Dorsolateral prefrontal cortex (tissue), 122 donors: ENCODE measurements at places on chromosomes 2 and 18.

GRCh38 chr2:30264274-30264673 lies 32.9 kb downstream of the LBH start:
- no peak for DNase-seq

DNA sequence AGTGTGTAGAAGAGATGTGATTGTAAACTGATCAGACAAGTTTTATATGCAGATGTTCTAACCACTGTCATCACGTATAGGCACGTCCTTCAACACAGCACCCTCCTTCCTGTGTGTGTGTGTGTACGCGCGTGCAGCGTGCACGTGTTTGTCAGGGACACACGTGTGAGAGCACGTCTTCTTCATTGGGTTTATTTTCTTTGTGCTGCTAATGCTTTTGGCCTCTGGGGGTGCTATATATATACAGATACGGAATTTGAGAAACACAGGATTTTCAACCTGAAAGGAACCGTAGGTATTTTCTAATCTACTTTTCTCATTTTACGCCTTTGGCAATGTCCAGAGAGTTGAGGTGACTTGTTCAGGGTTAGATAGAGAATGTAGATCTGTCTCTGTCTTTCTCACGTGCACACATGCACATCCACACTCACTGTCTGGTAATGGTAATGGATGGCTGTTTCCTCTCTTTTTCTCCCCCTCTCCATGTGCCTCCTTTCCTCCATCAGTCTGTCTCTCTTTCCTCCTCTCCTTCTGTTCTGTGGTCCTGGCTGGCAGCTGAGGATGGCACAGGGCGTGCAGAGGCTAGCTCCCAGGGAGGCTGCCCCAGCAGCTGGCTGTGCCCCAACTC lies 13.4 kb upstream of the CELF4 start:
- no peak for DNase-seq

GRCh38 chr2:159195697-159196096 lies 90.8 kb downstream of the WDSUB1 start:
- no peak for DNase-seq

DNA sequence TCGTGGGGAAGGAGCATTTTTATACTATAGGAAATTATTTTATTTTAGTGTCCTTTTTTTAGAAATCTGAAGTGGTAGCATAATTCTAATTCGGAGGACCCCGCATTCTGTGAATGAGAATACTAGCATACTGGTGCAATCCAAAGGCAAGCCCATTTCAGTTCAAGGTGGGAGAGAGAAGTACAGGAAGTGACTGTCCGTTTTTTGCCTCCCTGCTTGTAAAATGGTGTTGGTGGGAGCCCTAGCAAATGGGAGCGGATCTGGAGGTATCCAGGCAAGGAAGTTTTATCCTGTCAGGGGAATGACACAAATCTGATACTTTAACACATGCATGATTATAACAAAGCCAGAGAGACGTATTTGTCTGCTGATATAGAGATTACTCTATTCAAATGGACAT lies 141.7 kb downstream of the ESCO1 start:
- no peak for DNase-seq

DNA sequence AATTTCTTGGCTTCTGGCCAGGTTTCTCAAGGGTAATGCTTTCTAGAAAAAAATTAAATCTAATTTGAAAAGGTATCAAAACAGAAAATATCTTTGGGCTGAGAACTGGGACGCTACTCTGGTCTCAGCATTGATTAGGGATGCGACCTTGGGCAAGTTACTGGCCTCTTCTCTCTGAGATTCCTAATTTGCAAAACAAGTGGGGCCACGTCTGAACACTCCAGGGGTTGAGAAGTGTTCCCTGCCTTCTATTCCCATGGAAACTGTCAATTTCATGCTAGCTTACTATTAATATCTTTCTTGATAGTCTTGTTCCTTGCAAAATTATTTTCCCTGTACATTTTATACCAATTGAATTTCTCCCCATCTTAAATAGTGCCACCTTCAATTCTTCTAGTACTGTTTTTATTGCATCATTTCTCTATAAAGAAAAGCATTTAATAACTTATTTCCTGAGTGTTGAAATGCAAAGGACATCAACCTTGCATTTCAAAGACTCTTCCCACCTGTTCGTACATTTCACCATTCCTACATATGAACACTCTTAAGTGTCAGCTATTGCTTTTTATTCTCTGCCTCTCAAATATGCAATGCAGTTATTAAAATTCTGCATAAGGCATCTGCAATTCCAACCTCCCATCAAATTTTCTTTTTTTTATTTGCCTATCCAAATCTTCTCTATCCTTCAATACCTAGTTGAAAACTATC lies 118.3 kb upstream of the DSEL start:
- DNase-seq = no peak

DNA sequence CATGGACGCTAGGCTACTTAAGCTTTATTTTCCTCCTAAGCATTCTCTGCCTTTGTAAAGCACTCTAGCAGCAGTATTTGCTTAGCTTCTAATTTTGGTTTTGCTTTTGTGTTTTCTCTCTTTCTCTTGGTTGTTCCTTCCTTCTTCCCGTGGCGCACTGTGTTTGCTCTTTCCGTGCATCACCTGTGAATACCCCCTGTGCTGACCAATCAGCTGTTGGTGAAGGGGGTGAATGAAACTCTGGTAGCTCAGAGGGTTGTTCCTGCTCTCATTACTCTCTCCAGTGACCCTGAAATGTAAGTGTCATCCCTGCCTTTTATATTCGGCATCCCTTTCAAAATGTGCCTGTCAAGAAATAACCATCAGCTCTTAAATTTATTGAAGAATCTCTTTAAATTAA lies 45.5 kb upstream of the TNFRSF11A start:
- no peak for DNase-seq

DNA sequence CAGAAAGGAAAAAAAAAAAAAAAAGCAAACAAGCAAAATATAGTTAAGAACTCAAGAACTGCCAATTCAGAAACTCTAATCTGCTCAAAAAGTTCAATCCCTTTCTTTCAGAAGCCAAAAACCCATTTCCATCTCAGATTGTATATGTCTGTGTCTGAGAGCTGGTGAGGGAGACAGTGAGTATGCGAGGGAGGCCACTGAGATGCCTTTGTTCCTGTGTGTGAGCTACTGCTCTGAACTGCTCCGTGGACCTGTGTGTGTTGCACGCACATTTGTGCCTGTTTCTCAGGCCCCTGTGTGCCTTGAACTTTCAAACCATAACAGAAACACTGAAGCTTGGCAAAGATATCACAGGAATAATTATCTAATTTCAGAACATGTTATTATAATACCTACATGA lies 2.5 kb upstream of the PKDCC start:
- no peak for DNase-seq

GRCh38 chr2:86461042-86461743 lies 20.0 kb downstream of the KDM3A start:
- DNase-seq = no peak

DNA sequence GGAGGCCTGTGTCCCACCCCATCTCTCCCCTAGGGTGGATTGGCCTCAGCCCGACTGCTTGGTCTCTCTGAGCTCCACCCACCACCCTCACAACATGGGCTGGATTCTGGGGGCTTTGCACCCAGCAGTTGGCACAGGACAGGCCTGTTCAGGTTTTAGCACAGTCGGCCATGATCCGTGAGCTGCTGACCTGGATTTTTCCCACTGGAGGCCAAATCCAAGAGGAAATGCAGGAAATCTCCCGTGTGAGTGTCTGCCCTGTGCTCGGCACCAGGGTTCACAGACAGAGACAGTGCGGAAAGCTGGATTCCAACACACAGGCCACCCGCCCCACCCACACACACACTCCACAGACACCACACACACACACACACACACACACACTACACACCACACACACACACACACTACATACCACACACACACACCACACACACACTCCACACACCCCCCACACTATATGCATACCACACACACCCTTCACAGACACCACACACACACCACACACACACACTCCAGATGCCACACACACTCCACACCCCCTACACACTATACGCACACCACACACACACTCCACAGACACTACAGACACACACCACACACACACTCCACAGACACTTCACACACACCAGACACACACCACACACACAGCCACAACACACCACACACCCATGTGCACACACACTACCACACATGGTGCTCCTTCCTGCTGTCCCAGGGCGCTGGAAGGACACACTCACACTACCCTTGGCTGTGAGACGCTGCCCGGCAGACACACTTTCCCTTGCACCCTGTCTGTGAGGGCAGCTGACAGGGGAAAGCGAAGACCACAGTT lies 14.1 kb downstream of the MBP start:
- no peak for DNase-seq

- DNase-seq = no peak
Observed at GRCh38 chr2:99607861-99608491, 118.2 kb upstream of the REV1 start.

DNA sequence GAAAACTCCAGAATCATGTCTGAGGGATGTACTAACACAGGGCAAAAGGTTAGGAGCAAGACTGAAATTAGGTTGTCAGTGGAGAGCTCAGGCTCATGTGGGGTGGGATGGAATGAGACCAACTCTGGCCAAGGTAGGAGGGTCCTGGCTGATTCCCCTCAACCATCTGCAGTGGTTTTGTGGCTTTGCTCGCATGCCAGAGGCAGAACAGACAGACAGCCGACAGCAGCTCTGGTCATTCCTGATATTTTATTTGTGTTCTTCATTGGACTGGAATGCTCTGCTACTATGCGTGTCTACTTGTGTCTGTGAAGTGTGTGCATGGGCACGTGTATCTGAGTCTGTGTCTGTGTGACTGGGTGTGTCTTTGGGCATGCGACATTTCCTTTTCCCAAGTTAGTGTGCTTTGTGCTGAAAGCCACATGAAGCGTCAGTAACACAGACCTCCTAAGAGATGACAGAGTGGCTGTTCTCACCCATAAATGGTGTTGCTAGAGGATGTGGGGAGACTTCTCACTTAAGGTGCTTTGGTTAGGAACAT lies 239.5 kb downstream of the CNTNAP5 start:
- no peak for DNase-seq

GRCh38 chr2:23788100-23788499 lies 138.8 kb downstream of the ATAD2B start:
- DNase-seq = no peak

DNA sequence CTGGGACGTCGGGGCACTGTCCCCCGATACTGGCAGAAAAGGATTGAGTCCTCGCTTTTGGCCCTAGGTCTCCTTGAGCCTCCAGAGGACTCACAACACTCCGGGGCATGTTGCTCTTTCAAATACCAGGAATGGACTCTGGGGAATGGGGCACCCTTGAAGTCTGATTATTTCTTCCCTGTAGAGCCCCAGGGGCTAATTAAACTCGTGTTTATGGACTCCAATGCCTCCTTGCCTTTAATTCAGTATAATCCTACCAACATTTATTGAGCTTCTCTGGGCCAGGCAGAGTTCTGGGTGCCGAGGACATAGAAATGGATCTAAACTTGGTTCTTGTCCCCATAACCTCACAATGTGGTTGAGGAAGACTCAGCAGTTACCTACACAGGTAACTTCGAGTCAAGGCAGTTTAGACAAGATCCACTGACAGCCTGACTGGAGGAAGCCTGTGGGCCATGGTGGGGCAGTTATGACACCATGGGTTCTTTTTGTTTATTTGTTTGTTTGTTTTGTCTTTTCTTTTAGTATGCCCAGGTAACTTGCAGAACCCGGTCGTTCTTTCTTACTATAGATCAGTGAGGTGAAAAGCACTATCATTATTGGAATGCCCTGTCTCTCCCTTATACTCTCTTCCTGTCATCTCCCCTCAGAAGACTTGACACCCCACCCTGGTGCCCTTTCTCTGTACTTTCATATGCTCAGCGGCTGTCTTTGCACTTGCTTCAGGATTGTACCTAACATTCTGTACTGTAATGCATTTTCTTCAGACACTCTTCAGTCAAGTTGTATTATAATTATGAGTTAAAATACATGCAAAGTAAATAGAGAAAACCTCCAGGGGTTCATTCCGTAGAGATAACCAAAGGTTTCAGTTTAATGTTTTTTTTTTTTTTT lies 3.2 kb downstream of the CFLAR start:
- no peak for DNase-seq

GRCh38 chr18:7202169-7202568 lies 28.7 kb upstream of the LRRC30 start:
- no peak for DNase-seq

DNA sequence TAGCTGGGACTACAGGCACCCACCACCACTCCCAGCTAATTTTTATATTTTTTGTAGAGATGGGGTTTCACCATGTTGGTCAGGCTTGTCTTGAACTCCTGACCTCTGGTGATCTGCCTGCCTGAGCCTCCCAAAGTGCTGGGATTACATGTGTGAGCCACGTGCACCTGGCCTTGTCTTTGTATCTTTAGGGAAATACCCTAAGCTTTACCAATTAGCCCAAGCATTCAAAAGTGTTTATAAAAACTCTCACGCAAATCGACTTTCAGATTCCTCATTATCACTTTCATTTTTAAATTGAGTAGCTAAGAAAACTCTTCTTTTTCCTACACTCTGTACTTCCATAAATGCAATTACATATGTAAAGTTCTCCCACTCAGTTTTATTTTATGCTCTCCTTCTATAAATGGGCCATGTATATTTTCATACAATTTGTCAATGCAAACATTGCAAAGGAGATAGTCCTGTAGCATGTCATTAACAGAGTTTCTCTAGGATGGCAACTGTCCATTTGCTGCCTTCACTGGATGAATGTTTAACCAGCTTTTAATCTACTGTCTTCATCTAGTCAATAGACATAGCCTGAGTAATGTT lies 326.2 kb upstream of the LRATD1 start:
- DNase-seq = no peak

- DNase-seq = no peak
Observed at GRCh38 chr2:112684415-112684775, 36.4 kb upstream of the NT5DC4 start.

- no peak for DNase-seq
Observed at GRCh38 chr2:78293768-78294167, 731.7 kb upstream of the REG3G start.

DNA sequence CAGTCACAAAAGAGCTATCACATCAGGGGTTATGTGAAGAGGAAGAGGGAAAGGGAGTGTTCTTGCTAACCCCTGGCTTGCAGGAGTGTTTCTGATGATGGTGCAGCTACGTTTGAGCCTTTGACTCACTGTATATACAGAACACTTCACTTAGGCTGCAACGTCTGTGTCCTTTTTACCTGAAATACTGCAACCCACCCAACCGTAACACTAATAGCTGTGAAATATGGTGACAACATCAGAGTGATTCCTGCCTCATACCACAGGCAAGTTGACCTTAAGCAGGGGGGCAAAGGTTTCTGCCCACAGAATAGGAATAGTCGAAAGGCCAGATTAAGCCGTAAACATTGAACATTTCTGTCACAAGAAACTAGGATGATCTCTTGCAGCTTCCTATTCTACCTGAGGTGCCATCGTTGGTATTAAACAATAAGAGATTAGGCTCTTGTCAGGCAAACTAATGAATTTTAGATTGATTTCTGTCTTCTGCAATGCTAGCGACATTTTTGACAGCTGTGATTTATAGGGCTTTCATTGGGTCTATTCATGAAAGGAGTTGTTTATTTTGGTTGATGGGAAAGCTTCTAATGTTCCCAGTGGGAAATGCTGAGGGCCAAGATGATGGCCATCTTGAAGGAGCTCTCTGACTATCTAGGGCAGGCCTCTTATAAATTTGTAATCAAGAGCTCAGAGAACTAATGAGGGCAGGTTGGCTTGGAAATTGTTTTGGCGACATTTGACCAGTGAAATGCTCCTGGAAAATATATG lies 316.8 kb downstream of the PIK3C3 start:
- no peak for DNase-seq
